Left ventricle myocardium inferior (tissue), 1 donor: ENCODE measurements at places on chromosomes 3 and 15. TPM values are rescaled to one million over a fixed set of nuclear protein-coding genes. Genes with fewer than 3 reads are reported as not detected.

Gene EFHB
- 0.58 TPM for total RNA-seq

Gene CFAP161
- 0.91 TPM for total RNA-seq

Gene FBXO40
- total RNA-seq = 245 TPM

GRCh38 chr3:5675319-5675718 is 487.8 kb downstream of the EDEM1 start:
- no peak for DNase-seq
- H3K27ac ChIP-seq = no peak overlapping the region
- no peaks in the 10 kb centered on the region for H3K36me3 ChIP-seq
- H3K27me3 ChIP-seq = no peaks in the 10 kb centered on the region
- no peaks in the 10 kb centered on the region for H3K4me1 ChIP-seq
- H3K4me3 ChIP-seq = no peak overlapping the region
